ENCODE measurements at places on chromosomes 13 and 19. TPM values are rescaled to one million over a fixed set of nuclear protein-coding genes. Genes with fewer than 3 reads are reported as not detected.

DNA sequence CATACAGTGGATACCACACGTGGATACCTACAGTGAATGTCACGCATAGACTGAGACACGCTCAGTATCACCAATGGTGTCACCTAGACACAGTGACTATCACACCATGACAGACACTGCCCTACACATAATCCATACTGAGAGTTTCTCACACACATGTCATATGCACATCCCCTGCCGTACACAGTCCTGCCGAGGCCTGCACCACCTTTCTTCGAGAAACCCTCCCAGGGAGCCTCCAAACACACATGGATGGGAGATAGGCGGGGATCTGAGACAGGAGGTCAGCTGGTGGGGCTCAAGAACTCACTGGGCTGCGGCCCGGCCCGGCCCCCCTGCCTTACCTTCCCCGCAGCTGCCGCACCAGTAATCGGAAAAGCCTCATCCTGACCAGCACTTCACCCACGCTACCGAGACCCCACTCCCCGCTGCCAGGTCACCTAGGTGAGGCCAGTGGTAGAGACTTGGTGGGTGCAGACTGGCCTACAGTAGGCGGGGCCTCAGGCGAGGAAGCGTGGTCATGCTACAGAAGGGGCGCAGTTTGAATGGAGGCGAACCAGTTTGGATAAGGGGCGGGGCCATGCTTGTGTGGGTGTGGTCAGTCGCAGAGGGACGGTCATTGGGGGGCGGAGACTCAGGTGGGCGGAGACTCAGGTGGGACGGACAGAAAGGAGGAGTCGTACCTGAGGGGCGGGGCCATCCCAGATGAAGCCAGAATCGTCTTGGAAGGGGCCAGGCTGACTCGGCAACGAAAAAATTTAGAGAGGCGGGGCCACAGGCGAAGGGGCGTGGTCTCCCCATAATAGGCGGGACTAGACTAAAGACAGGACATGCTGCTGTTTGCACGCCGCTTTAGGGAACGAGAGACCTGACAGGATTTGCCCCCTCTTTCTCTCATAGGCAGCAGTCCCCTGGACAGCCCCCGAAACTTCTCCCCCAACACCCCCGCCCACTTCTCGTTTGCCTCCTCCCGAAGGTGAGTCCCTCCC lies 2.1 kb downstream of the MAST1 start:
- no peak for DNase-seq

TTYH1 gene
- total RNA-seq: 1.5 TPM

CYP4F12 gene
- total RNA-seq: 5.2 TPM

GRCh38 chr13:39364947-39365468 lies 238.0 kb downstream of the LHFPL6 start:
- no peak for DNase-seq

- no peak for DNase-seq
Measured at GRCh38 chr19:55567708-55568328, 12.8 kb downstream of the ZNF579 start.

DNA sequence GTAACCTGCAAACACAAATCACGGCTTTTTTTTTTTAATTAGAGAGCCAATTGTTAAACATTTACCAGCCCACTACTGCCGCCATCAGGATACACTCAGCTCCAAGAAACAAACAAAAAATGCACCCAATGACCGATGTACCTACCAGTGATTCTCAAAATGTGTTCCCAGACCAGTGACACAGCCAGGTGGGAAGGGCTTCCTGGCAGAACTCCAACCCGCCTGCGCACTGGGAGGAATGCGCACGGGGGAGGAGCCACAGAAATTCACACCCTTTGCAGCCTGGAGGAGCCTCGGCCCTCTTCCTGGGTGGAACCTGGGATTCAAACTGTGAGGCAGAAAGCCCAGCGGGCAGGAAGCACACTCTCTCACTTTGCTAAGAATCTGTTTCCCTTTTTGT lies 255.9 kb downstream of the TBC1D4 start:
- DNase-seq: no peak

Measured in Right ventricle myocardium superior (tissue), 1 donor.